ENCODE measurements at places on chromosomes 7 and 10.

GRCh38 chr10:132551093-132551807, 13.7 kb downstream of the INPP5A start:
- no peak for DNase-seq

GRCh38 chr10:52394246-52394645, 80.2 kb downstream of the DKK1 start:
- DNase-seq = no peak

- no peak for DNase-seq
These were observed 229.3 kb upstream of the KMT2E start for GRCh38 chr7:104784686-104785085.

DNA sequence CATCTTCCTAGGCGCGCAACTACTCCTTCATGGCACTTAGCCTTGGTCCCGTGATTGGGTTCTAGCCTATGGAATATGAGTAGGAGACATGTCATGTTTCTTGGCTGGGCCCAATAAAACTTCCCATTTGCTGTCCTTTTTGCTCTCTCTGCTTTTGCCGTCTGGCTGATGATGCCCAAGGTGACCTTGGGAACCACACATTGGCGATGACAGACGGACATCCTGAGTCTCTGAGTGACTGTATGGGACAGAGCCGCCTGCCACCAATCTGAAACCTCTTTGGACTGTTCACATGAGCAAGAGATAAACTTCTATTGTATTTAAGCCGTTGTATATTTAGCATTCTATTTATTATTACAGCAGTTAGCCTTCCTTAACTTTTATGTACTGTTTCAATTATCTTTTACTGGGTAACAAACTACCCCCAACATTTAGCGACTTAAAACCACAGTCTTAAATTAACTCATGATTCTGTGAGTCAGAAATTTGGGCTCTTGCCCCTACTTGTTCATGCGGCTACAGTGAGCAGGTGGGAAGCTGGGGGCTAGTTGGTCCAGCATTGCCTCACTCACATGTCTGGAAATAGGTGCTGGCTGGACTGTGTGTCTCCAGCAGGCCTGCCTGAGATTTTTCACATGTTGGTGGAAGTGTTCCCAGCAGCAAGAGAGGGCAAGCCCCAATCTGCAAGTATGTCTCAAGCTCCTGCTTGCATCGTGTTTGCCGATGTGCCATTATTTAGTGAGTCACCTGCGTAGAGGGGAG, 71.7 kb downstream of the NOD1 start:
- DNase-seq = no peak

DNA sequence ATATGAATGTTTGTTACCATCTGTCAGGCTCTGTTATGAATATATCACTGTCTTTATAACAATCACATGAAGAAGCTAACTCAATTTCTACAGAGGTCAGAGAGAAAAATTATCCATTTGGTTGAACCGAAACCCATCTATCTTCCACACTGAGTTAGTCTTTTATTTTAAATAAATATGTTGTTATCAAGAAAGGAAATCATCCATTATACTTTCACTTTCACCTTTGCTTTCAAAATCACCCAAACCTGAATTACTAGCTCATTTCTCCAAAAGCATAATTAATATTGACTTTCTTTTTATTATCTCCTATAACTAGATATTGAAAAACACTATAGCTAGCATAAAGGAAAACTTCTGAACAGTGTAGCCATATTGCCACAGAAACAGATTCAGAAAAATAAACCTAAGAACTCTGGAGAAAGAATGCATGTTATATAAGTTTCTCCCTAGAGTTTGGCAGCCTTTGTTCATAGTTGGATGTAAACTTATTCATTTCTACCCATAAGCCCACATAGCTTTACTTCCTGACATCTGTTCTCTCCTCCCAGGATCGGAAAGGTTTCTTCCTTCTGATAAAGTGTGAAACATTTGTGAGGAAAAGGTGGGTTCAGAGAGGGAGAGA, 66.0 kb downstream of the NPSR1 start:
- no peak for DNase-seq

DNA sequence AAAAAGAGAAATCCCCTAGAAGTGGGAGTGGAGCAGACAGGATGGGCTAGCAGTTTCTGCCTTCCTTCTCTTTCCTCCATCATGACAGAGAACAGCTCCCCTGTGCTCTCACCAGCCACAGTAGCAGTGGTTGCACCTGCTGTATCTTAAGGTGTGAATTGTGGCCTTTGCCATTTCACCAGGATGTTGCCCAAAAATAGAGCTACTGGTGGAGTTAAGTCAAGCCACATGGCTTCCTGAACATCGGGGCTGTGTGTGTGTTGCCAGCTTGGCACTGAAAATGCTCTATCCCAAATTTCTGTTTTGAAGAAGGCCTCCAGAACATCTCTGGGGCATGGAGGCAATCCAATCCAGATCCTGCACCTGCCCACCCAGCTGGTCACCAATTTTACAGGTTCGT, 348.7 kb downstream of the EXOC4 start:
- DNase-seq = no peak

DNA sequence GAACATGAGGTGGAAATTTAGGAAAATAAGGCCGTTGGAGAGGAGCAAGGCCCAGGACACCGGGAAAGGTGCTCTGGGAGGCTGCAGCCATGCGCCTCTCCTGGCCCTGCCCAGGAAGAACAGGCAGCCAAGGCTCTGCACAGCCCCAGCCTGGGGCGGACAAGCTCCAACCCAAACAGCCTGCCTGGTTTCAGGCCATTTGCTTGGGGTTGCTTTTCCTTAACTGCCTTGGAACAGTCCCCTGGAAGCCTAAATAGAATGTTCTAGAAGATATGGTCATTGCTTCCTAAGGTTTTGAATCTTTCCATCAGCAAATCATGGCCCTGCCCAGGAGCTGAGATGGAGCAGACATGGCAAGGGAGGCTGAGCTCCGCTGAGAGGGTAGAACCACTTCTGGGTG, 11.0 kb downstream of the VSTM4 start:
- DNase-seq = no peak

DNA sequence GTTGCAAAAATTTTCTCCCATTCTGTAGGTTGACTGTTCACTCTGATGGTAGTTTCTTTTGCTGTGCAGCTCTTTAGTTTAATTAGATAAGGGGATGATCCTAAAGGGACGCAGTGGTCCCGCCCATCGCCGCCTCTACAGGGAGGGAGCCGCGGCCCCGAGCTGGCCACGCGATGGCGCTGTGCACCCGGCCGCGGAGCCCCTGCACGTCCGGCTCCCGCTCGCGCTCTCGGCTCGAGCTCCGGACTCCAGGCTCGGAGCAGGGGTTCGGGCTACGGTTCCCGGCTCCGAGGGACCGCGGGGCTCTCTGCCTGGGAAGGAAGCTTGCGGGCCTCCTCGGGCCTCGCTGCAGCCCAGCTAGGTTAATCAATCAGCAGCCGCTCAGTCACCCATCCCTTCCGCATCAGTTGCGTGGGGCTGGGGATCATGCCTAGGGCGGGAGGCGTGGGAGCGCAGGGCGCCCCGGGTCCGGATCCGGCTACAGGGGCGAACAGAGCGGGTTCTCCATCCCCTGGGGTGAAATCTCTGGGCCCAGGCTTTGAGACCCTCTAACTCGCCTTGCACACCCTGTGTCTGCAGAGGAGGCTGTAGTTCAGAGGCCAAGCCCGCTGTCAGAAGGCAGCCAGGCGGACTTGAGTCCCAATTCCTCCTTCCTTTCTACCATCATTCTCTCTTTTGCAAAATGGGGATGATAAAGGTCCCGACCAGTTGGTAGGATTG, 97.9 kb downstream of the WDR11 start:
- peak; percentile 9 for DNase-seq

DNA sequence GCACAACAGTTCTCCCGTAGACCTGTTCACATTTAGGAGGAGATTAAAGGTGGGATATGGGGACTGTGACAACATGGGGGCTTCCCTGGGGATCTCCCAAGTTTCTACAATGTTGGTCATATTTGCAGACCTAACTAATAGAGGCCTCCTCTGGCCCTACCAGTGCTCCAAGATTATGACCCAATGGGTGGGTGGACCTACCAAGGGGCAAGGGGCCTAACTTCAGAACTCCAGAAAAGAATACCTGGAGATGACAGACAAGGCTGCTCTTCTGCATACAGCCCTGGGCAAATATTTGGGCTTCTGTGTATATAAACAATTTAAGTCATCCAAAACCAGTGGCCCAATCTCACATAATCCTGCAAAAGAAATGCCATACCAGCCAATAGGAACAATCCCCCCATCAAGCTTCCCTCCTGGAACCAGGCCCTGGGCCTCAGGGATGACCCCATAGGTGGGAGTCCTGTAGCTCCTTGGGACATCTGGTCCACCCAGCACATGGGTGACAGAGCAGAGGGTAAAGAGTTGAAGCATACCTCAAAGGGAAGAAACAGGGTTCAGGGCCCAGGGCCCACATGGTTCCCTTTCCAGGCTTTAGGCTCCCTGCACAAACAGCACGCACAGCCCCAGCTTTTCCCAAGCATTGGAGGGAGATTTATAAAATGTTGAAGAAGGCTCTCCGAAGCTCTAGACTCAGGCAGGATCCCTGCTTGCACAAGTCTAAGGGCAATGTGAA, 86.1 kb upstream of the CHST15 start:
- DNase-seq = no peak

DNA sequence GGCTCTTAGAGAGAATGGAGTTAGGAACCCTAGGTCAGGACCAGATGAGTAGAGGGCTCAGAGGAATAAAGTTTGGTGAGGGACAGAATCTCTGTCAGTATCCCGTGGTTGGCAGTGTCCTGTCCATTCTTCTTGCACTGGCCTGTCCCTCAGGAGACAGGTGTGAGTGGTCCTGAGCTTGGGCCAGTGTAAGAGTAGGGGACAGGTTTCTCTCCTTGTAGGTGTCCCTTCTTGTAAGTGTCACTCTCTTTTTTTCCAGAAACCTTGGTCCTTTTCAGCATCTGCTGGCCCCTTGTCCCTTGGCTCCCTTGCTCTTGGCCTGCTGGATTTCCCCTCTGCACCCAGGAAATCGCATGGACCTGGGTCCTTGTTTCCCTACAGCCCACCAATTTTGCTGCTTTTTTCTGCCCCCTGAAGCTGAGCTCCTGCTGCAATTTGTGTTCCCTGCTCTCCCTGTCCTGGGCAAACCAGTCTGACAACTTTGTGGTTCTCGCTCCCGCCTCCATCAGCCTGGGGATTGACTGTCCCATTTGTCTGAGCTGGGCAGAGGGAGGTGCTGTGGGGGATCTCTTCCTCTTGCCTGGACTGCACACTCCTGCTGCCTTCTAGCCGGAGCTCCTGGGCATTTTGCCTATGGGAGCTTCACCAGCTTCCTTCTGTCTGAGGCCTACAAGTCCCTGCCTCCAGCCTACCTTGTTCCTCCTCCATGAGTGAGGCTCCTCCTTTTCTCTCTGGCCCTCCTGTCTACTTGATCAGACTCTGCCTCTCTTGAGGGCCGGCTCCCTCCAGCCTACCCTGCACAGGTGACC, 6.5 kb downstream of the TSPAN14 start:
- no peak for DNase-seq
